Stimulated activated CD4-positive, alpha-beta T cell treated with anti-CD3 and anti-CD28 coated beads, Interleukin-15, amount 100 ng/mL, for 24 hours (primary cell): ENCODE measurements at places on chromosomes 7 and 10.

- no peak for DNase-seq
Observed at GRCh38 chr7:25832929-25833328, 319.1 kb upstream of the NFE2L3 start.

- no peak for DNase-seq
Observed at GRCh38 chr10:10942441-10942840, 75.2 kb upstream of the CELF2 start.

DNA sequence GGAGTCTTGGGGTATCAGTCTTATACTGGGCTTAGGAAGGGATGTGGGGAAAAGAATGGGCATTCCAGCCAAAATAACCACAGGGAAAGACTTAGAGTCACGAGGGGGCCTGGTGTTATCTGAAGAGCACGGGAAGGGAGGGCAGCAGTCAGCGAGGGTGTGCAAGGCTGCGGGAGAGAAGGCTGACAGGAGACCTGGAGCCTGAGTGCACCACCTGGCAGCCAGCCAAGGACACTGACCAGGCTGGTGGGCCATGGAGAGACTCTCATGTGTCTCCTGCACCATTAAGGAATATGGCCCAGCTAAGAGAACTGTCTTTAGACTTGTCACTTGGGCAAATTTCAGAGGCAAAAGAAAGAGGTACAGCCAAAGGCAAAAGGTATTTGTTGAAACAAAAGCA lies 69.6 kb downstream of the PKD1L1 start:
- DNase-seq = no peak

DNA sequence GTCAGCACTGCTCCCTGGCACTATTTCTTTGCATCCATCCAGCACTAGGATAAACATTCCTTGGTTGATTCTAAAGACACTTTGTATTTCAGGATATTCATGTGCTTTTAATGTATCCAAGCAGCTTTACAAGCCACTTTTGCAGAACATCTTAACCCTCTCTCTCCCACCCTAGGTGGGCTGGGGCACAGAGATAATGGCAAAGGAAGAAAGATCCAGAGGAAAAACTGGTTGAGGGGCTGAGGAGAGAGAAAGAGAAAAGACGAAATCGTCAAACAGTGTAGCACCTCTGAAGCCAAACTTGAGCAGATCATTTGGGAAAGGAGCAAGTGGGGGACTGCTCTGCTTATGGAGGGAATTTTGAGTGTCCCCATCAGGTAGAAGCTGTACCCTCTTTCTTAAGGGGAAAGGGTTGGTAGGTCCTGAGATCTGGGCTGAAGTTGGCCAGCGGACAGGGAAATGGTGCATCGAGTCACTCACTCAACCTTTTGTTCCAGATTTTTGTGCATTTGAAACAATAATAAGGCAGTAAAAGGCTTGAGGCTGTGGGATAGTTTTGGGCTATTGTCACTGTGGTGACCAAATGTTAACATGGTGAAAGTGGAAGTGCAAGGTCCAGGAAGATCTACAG lies 4.2 kb upstream of the HOXA13 start:
- DNase-seq = no peak

DNA sequence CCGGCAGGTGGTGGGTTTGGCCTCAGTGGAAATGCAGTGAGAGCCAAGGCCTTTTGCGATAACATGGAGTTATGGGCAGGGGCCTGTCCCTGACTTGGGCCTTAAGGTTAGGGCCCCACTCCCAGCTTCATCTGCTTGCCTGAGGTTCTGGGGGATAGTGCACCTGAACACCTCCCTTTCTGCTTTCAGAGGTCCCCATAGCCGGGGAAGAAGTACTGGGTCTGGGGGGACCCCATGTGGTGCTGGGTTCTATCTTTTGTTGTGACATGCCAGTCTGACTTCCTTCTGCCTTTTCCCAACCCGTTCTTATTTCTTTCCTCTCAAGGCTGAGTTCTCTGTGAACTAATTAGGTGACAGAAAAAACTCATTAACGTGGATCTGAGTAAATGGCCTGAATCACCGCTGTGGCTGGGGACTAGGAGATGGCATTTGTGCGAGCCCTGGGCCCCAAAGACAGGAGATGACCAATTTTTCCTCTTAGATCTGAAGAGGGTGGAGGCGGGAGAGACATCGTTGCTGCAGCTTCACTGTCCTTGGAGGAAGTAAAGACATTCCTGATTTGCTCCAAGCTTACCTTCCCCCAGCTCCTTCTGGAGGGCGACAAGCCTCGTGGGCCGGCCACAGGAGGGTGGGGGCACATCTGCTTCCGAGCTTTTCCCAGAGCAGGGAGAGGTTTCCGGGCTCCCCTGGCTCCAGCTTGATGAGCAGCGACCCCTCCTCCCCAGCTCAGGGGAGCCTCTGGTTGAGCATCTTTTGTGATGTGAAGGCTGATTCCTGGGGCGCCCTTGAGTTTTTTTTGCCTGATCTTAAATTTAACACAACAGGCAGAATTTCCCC lies 2.0 kb downstream of the AGAP3 start:
- no peak for DNase-seq

GRCh38 chr10:77355844-77356243 lies 281.8 kb downstream of the KCNMA1 start:
- no peak for DNase-seq

GRCh38 chr7:139034855-139035585 lies 822 bp downstream of the ZC3HAV1L start:
- peak; percentile 67 for DNase-seq

DNA sequence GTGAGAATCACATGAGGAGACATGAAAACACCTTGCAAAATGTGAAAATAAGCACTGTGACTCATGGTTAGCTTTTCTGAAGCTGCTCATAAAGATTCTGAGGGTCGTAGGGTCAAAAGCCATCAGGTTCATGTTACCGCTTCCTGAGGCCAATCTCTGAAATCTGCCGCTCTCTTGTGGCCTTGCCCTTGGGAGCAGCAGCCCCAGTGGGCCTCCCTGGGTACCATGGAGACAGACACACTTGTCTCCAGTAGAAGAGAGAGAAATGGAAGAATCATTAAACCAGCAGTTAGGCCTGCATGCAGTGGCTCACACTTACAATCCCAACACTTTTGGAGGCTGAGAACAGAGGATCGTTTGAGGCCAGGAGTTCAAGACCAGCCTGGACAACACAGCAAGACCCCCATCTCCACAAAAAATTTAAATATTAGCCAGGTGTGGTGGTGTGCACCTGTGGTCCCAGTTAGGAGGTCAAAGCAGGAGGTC lies 42.8 kb downstream of the NIPSNAP2 start:
- no peak for DNase-seq

GRCh38 chr7:3301831-3302618 lies 973 bp downstream of the SDK1 start:
- peak; percentile 14 for DNase-seq

DNA sequence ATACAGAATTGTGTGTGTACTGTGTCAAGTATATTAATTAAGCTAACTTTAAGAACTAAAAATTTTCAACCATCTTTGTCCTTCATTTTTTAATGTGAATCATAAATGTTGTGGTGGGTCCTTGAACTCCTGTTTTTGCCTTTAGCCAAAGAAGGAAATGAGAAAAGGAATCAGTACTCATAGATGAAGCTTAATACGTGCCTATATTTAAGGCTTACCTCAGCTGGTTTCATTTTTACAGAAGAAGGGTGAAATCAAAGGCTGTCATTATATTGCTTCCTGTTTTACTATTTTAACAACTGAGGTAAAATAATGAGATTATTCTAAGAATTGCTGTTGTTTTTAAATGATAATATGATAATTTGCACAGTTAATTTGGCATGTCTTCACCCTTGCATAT lies 6.3 kb upstream of the SNX13 start:
- DNase-seq = no peak

DNA sequence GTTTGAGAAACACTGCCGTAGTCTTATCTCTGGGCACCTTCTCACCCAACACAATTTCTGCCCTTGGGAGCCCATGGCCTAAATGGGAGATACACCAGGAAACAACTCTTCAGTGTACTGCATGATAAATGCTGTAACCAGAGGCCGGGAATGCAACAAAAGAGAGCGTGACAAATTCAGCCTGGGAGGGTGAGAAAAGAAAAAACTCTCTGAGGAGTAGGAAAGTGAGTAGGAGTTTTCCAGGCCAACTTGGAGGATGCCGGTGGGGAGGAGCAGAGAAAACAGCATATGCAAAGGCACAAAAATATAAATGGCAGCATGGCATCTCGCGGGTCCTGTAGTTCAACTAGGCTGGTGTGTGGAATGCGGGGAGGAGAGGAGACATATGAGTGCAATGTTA lies 624.5 kb downstream of the PARD3 start:
- DNase-seq = no peak

DNA sequence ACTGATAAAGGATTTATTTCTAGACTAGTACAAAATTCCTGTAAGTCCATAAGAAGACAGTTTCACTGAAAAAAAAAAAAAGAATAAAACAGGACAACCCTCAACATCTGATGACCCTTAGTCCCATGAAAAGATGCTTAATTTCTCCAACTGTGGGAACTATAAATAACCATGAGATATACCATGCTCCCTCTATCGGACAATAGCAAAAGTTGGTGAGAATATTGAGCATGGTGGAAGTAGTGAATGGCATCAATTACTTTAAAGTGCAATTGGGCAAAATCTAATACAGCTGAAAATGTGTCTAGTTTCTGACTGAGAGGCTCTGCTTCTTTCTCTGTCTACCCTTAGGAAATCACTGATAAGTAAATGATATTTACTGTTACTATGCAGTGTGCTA lies 348.8 kb downstream of the SUGCT start:
- DNase-seq = no peak

DNA sequence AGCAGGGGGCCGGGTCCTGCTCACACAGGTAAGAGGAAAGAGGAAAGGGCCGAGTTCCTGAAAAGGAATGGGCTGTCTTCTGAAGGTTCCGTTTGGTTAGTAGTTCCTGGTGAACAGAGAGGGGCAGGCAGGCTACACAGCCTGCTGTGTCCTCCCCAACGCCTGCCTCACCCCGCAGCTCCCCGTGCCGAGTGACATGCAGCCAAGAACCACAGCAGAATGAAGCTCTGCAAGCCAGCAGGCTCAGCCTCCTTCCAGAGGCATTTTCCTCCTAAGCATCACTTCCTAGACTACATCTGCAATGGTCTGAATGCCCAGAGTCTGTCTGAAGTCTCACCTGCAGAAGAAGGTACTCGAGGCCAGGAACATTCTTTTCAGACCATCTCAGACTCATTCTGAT lies 202.4 kb upstream of the TCERG1L start:
- no peak for DNase-seq

- DNase-seq = no peak
Observed at GRCh38 chr7:110400411-110400810, 690.5 kb upstream of the LRRN3 start.
